ENCODE measurements at places on chromosomes 11 and 22.
A peak's percentile ranks its signal among the peaks of the same experiment; 100 is the strongest.

GRCh38 chr11:131694526-131695424 is 324.4 kb downstream of the NTM start:
- DNase-seq: peak; percentile 24

- no peak for DNase-seq
These were observed at the start of gene ARRB1 for GRCh38 chr11:75351541-75351790. ARRB1 (minus strand) TSS chr11:75351661; CDS start chr11:75351607, 54 bp downstream.

GRCh38 chr11:103842191-103842590 is 194.2 kb upstream of the DDI1 start:
- no peak for DNase-seq

GRCh38 chr11:116879800-116880625 is 42.6 kb upstream of the APOA1 start:
- peak; percentile 18 for DNase-seq

- no peak for DNase-seq
These were observed 54.8 kb downstream of the PTPRJ start for GRCh38 chr11:48034926-48035871.

DNA sequence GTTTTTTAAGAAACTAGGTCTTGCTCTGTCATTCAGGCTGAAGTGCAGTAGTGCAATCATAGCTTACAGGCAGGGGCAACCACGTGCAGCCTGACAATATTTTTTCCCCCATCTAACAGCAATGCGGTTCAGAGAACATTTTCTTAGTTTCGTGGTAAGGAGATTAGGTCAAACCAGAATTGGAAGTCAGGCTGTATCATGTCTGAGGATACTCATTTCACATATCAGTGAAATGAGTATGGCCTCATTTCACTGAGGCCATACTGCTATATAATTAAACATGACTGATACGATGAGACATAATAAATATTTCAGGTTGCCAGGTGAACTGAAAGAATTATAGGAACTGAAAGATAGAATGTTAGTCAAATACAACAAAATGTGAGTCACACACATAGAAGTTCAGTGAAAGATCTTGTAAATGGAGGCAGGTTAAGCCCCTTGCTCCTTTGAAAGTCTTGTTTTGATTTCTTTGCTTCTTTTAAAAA is 32.5 kb upstream of the IZUMO1R start:
- no peak for DNase-seq

DNA sequence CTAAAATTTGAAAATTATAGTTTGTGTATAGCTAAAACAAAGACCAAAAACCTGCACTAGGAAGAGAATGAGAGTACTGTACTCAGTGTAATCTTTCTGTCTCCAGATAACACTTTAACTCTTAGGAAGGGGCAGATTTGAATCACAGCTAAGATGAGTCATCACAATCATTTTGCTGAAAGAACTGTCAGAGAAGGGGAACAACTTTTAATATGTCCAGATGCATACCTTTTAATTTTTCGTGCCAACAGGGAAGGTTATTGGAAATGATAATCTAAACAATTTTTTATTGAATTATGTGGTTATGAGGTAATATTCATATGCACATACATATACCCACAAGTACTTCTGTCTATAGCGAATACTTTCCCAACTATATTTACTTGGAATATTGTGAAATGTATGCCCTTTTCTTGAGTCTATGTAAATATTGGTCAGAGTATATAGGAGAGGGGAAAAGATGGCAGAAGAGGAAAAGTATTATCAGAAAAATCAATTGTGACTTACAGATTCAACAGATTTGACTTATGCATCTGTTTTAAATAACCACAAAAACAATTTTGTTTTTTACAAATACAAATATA is 51.1 kb upstream of the MUC15 start:
- no peak for DNase-seq

DNA sequence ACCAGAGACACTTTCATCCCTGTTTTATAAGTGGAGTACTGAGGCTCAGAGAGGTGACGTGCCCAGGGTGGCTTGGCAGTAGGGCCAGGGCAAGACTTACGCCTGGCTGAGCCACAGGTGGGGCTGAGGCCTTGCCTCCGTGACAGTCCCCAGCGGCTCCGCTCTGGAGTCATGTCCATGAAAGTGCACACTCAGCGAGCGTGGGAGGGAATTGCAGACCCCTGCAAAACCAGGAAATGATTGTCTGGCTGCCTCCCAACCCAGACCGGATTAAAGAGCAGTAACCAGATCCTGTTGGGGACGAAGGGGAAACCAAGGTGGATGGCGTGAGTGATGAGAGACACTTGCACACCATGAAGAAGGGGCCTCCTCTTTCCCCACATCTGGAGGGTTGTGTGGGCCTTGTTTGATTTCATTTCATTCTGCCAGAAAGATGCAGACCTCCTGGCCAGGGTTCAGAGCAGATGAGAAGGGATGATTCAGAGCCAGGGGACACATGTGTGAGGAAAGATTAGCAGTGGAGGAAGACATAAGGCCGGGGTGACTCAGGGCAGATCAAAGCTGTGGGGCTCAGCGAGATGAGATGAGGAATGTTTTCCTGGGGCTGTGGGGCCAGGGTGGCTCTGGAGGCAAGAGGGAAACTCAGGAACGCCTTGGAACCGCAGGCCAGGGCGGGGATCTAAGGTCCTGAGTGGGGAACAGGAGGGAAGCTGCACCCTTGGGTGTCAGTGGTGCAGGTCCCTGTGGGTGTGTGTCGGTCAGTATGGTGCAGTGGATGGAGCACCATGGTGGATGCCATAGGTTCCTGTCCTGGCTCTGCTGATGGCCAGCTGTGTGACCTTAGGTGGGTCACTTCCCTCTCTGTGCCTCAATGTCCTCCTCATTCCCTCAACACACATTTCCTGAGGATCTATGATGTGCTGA is 29.9 kb upstream of the LRRC32 start:
- no peak for DNase-seq

DNA sequence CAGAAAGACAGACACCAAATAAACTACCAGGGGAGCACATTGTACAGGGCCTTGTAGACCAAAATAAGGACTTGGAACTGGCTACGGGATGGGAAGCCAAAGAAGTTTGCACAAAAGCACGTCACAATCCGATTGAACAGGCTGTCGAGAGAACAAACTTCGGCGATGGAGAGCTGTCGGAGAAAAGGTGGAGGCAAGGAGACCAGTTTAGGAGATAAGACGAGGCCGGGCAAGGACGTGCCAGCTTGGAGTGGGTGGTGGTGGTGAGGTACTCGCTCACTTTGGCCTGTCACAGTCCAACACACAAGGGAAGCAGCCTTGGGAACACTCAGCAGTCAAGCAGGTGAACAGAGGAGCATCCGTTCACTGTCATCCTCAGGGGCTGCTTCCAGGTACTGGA is 19.0 kb downstream of the APOL5 start:
- no peak for DNase-seq

DNA sequence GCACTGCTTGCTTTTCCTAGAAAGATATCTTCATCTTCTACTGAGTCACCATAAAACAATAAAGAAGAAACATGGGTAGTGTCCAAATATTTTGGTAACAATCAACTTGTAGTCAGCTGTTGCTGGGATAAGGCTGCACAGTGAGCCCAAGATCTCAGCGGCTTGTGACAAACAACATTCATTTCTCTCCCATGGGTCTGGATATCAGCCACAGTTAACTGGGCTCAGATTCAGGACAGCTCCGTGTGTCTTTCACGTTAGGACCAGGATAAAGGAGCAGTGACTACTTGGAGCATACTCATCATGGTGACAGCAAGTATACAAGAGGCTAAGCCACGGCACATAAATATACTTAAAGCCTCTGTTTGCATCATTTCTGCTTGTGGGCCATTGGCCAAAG is 27.9 kb upstream of the GRK3 start:
- DNase-seq: no peak

DNA sequence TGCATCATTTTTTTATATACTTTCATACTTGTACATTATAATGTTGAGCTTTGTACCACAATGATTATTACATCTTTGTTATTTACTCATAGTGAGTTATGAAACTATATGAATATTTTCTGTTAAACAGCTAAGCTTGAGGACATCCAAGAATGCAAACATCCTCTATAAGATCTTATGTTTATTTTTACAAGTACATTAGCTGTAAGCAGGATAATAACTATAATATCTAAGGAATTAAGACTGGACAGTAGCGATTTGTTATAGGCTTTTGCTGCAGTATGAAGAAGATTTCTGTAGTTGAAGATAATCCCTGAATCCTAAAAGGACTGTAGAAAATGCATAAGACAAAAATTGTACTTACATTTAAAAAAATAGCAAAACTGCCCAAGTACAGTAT is 176.0 kb downstream of the METTL15 start:
- DNase-seq: no peak

- no peak for DNase-seq
These were observed 226.4 kb upstream of the KIRREL3 start for GRCh38 chr11:127226949-127227348.

- no peak for DNase-seq
These were observed 970 bp downstream of the CAT start for GRCh38 chr11:34439610-34440198.

GRCh38 chr22:33553493-33553892 is 366.8 kb downstream of the LARGE1 start:
- peak; percentile 9 for DNase-seq

DNA sequence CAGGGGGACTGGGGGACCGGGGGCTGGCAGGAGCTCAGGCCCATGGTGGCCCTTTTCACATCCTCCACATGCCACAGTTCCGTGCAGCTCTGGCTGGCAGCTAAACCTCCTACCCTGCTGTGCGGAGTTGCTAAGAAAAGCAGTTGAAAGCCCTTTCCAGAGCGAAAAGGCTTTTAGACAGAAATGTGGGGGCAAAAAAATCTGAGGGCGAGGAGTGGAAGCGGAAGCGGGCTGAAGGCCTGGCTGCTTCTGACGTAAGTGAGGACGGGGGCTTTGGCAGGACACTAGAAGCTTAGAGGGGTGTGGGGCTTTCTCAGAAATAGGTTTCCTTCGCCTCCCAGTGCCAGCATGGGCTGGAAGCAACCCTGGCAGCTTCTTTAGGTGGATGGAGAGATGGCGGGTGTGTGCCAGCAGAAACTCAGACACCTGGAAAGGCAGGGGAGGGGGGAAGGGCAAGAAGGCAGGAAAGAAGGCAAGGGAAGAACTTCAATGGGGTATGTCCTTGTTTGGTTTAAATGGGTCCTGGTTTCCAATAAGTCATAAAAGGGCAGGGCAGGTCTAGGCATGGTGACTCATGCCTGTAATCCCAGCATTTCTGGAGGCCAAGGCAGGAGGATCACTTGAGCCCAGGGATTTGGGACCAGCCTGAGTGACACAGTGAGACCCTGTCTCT is 11.2 kb upstream of the DGKZ start:
- no peak for DNase-seq

- DNase-seq: no peak
These were observed 9.8 kb downstream of the TRAF6 start for GRCh38 chr11:36500315-36500721.

- DNase-seq: no peak
These were observed 75.7 kb upstream of the INCENP start for GRCh38 chr11:62048100-62048499.

GRCh38 chr22:28883917-28884746 is 760 bp downstream of the ZNRF3 start:
- DNase-seq: peak; percentile 36

- DNase-seq: no peak
These were observed 18.1 kb upstream of the GDPD5 start for GRCh38 chr11:75543806-75544205.

DNA sequence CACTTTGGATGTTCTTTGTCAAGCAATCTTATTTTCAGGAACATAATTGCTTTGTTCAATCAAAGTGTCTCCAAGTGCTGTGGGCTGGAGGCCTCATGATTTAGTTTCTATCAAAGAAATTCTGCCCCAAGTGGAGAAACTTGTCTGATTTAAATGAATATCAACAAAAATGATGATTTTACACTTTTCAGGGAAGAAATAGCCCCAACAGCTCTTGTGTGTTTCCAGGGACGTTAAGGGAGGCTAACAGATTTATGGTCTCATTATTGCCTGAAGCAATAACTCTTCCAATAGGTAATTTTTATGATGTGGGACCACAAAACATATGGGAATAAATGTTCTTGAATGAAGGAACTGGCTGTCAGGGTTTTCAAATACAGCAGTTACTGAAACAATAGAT is 699.1 kb downstream of the FAM181B start:
- DNase-seq: no peak

GRCh38 chr11:108790501-108791299 is 125.8 kb downstream of the DDX10 start:
- no peak for DNase-seq

DNA sequence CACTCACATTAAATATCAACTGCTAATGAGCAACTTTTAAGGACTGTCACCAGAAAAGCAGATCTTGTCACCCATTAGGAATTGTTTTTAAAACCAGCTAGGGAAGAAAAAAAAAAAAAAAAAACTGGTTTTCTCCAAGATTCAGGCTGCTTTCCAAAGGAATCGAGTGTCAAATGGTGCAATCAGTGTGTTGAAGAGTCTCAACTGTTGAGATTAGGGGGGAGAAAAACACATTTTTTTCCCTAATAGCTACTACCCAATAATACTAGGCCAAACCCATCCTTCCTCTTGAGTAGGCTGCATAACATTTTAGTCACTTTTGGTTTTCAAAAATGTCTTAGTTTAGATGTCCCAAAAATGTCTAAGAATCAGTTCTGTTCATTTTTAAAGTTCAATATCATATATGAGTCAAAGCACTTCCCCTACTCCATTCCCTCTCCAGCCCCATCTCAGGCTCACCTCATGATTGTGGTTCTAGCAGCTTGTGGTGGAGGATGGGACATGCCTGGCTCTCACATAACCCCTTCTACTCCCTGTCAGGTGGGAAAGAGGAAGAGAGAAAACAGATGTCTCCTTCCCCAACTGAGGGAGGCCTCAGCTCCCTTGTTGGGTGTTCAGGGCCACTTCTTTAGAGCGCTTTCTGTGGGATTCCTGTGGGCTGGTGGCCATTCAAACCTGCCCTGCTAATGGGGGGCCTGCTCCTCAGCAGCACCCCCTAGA is 193.6 kb downstream of the CWF19L2 start:
- no peak for DNase-seq

- no peak for DNase-seq
These were observed 12.1 kb upstream of the ARHGAP20 start for GRCh38 chr11:110724358-110724757.

- no peak for DNase-seq
These were observed 7.2 kb downstream of the PHOX2A start for GRCh38 chr11:72236774-72237111.

- peak; percentile 73 for DNase-seq
These were observed 39.6 kb downstream of the PAMR1 start for GRCh38 chr11:35485656-35486322.

GRCh38 chr11:74347381-74347780 is 35.9 kb upstream of the P4HA3 start:
- DNase-seq: no peak

- DNase-seq: no peak
These were observed 39.0 kb upstream of the KIRREL3 start for GRCh38 chr11:127039591-127039990.

Data from activated gamma-delta T cell treated with Interleukin-2 at 50 U/mL for 16 hours (primary cell).